K562 (cell line): ENCODE measurements at places on chromosomes 6 and 20. TPM values are rescaled to one million over a fixed set of nuclear protein-coding genes. Genes with fewer than 3 reads are reported as not detected.
A peak's percentile ranks its signal among the peaks of the same experiment; 100 is the strongest.

Gene RAET1L
- total RNA-seq: not detected in 2 replicates

Gene LPA
- total RNA-seq: 0.04 and 0.18 TPM in 2 replicates

GRCh38 chr6:37239526-37239925, 18.0 kb upstream of the TBC1D22B start:
- H3K4me3 ChIP-seq: no peak overlapping the region
- H3K4me1 ChIP-seq: peaks cover 51% of the 10 kb centered on the region
- H3K36me3 ChIP-seq: no peaks in the 10 kb centered on the region; the same call in 2 of the 3 replicates
- H3K27ac ChIP-seq: peak overlapping the region; percentile 66
- no peaks in the 10 kb centered on the region for H3K27me3 ChIP-seq
- DNase-seq: no peak

- DNase-seq: no peak
- no peak overlapping the region for H3K27ac ChIP-seq
- H3K36me3 ChIP-seq: no peaks in the 10 kb centered on the region
- no peak overlapping the region for H3K4me3 ChIP-seq
These were observed 140.1 kb upstream of the GMDS start for GRCh38 chr6:2385471-2385983.

- DNase-seq: no peak
- no peaks in the 10 kb centered on the region for H3K36me3 ChIP-seq
- H3K4me3 ChIP-seq: no peak overlapping the region
- H3K27ac ChIP-seq: no peak overlapping the region
- H3K27me3 ChIP-seq: no peaks in the 10 kb centered on the region
These were observed 5.7 kb downstream of the EYS start for GRCh38 chr6:65701325-65701724.

DNA sequence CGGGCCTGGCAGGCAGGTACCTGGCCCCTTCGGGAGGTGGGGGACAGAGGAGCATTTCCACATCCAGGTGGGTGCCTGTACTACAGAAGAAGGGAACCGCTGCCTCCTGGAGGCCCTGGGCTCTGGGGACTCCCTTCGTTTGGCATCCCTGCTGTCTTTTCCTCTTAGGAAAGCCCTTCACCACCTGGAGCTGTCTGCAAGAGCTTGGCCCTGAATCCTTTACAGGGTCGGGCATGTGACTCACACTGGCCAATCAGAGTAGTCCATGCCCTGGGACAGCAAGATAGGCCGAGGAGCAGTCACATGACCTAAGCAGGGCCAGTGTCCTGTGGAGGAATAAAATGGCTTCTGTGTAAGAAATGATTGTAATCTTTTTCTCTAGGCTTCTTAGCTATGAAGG, 224.9 kb downstream of the ANKRD60 start:
- H3K4me3 ChIP-seq: no peak overlapping the region
- peaks cover 5% of the 10 kb centered on the region; the same call in 2 of the 3 replicates for H3K27me3 ChIP-seq
- DNase-seq: peak; percentile 70
- no peaks in the 10 kb centered on the region for H3K36me3 ChIP-seq
- H3K4me1 ChIP-seq: no peaks in the 10 kb centered on the region
